Fibroblast of villous mesenchyme (primary cell): ENCODE measurements at places on chromosomes 12 and 14. TPM values are rescaled to one million over a fixed set of nuclear protein-coding genes. Genes with fewer than 3 reads are reported as not detected.
A peak's percentile ranks its signal among the peaks of the same experiment; 100 is the strongest.

The ARMH4 gene
- 1.6 and 3.0 TPM in 2 replicates for total RNA-seq

DNA sequence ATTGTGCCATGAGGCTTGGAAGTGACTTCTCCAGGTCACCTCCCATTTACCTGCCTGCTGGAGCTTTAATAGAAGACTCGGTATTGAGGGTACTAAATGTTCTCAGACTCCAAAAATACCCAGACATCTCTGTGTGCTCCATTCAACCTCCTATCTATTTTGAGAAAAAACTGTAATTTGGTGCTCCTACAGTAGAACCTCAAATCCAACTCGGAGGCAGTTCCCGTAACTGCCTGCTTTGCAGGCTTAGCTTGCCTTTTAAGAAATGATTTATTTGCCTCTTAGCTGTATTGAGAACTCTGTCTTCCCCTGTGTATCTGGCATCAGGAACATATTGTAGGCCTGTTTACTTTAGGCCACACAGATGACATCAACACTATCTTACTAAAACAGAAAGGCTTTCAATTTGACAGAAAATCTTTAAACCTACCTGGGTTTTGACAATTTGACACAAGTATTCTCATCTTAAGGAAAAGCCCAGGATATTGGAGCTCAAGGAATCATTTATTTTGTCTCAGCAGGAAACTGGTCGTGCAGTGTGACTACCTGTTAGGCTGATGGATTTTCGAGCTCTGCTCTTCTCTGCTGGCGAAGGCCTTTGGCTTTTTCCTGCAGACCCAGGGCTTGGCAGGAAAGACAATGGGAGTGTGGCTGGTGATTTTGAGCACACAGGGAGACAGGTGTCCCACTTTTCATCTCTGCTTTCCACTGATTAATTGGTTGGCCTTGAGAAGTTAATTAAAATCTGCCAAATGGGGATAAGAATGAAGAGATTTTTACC, 314.8 kb downstream of the SNAPC1 start:
- DNase-seq = no peak

The C14orf180 gene
- total RNA-seq = not detected in 2 replicates

The LTA4H gene
- 58.6 and 79.9 TPM in 2 replicates for total RNA-seq

DNA sequence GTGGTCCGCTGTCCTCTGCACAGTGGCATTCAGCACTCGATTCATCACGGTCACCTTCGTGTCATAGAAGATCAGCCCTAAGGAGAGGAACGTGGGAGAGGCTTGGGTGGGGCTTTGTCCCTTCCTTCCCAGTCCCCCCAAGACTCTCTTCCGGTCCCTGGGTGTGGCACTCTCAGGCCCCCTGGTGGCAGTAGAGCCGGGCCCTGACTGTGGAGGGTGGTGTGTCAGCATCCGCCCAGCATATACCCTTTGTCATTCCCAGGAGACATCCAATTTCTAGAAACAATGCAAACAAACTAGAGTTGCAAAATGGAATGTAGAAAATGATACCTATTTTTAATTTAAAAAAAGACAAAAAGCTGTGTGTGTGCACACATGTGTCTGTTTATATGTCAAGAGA, 45.0 kb downstream of the TRAFD1 start:
- peak; percentile 15 for DNase-seq

GRCh38 chr14:50961605-50962221, 17.4 kb upstream of the PYGL start:
- DNase-seq = peak; percentile 96

GRCh38 chr12:18859400-18859799, 121.5 kb downstream of the CAPZA3 start:
- DNase-seq = no peak

DNA sequence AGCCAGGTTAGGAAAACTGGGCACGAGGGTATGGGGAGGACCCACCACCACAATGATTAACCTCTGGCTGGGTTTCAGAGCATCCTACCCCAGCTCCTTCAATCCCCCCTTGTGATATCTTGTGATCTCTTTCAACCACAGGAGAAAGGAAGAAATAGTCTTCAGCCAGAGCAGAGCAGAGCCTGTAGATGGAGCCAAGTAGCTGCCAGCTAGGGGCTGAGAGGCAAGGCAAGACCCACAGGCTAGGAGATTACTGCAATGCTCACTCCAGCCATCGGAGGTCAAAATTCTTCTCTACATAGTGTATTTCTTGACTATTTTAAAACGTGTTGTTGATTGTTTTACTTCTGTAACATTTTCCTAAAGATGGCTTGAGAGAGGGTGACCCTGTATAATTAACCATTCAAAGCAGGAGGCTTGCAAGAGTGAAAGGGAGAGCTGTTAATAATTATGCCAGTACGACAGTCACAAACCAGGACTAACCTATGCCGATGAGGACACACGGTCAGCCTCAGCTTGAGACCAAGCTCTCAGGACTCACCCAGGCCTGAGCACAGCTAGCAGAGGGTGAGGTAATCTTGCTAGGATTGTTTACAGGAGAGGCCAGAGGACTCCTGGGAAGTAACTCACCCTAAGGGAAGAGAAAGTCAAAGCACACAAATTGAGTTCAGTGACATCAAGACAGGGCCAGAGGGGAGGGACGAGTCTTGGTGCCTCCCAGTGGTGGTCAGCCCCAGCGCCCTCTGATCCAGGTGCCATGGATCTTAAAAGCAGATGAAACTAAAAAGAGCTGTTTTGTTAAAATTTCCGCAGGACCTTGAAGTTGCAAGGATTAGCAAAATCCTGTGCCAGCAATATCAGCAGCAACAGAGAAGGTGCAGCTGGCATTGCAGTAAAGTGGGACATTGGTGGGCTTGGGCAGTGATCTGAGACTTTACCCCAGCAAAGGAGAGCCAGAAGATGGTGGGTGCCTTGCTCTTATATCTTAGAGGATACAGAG, 29.8 kb upstream of the CDKN3 start:
- DNase-seq = peak; percentile 81

DNA sequence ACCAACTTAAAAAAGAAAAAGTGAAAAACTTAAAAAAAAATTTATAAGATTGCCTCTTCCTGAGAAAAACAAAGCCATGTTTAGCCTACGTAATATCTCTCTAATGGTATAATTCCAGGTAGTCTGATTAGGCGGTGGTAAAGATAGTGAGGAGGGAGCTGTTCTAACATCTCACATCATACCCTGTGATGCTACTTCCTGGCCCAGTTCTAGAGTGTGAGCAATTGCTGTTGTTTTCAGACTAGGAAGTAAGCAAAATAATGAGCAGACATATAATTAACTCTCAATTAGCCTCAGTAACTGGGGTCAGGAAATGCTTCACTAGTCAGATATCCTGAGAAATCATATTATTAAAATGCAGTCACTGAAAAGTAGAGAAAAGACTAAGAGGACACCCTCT, 113.9 kb downstream of the PHLDA1 start:
- DNase-seq = no peak

GRCh38 chr14:22973217-22974032, 8.9 kb downstream of the AJUBA start:
- DNase-seq = peak; percentile 79

DNA sequence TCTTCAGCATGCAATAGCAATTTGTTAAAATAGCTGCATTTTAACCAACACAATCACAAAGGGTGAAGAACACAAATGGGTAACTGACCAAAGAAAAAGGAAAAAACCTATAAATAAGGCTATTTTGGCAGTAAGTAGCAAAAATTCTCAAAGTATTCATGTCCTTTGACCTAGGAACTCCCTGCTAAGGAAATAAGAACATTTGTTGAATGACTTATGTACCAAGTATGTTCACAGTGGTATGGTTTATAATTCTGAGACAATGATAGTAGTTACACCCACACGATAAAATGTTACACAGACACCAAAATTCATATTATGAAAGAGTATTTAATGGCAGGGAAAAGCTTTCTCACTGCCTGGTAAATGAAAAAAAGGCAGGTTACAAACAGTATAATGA, 16.9 kb downstream of the CCDC88C start:
- DNase-seq = peak; percentile 60

- no peak for DNase-seq
Measured at GRCh38 chr14:106396999-106397398, 870.6 kb downstream of the TMEM121 start.

DNA sequence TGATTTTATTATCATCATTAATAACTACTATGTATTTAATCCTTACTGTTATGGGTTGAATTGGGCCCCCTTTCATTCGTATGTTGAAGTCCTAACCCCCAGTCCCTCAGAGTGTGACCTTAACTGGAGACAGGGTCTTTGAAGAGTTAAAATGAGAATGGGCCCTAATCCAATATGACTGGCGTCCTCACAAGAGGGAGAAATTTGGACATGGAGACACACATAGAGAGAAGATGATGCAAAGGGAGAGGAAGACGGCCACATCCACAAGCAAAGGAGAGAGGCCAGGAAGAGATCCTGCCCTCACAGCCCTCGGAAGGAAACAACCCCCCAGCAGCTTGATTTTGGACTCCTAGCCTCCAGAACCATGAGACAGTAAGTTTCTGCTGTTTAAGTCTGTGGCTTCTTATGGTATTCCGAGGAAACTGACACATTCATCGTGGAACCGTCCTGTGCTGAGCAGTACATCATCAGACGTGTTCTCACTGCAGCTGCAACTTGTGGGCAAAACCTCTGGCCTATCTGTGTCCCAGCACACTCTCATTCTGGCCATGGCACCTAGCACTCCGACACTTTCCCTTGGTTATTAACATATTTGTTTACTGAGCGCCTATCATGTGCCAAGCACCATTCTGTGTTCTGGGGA, 127.6 kb downstream of the SLC38A6 start:
- DNase-seq = no peak

The KERA gene
- total RNA-seq = not detected in 2 replicates

The AMN gene
- under 0.01 and 0.43 TPM in 2 replicates for total RNA-seq

DNA sequence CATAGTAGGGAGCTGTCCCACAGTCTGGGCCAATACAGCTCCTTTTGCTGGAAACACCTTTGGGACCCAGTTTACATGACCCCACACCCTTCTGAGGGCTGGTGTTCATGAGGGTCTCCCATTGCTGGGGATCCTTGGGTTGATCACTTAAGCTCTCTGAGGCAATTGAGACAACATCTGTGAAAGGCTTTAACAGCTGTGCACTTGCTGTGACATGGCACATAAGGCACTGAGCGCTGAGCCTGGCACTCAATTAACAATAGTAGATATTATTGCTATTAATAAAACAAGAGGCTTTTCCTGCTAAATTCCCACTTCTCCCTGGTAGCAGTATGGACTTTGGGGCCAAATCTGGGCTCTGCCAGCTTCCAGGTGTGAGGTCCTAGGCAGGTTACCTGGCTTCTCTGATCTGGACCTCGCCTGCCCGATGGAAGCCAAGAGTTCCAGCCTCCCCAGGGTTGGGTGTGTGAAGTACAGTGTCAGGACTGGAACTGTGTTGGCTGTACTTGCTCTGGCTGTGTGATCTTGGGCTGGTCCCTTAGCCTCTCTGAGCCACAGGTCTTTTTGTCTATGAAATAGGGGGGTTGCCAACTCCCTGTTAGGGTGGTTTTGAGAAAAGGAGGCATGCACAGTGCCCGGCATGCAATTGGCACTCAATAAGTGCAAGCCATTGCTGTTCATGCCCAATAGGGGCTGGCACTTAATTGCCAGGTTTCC, 3.1 kb downstream of the SH2B3 start:
- DNase-seq = no peak

DNA sequence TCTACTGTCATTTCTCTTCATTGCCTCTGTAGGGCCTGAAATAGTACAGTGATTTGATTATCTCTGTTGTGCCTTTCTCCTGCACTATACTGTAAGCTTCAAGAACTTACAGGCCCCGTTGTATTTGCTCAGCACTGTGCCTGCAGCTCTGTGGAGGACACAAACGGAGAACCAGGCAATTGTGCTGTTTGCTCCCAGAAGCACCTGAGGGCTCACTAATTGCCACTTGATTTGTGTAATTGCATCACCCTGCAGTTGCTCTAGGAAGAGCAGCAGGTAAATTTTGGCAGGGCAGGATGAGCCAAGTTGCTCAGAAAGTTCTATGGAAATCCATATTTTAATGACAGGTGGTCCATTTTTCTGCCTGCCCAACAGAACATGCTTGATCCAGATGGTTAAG, 11.6 kb upstream of the KRT82 start:
- DNase-seq = no peak

- DNase-seq = peak; percentile 30
Measured at GRCh38 chr12:93645702-93646101, 31.5 kb upstream of the CRADD start.

GRCh38 chr14:68630611-68631393, 162.1 kb downstream of the ZFP36L1 start:
- DNase-seq = no peak

DNA sequence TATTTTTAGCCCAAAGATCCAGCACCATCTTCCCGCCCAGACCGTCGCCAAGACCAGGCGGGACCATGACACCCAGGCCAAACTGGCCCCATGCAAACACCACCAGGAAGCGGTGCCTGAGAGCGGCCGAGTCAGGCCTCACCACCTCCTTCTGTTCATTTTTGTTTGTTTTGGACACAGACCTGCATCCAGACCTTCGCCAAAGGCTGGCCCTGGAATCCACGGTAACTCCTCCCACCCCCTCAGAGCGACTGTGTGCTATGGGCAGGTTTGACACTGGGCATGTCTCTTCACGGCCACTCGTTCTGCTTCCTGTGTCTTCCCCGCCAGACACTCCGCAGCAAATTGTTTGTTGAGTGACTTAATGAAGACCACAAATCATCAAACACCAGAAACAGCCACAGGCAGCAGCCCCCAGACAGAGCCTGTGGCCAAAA, 47.1 kb downstream of the NCOR2 start:
- no peak for DNase-seq

DNA sequence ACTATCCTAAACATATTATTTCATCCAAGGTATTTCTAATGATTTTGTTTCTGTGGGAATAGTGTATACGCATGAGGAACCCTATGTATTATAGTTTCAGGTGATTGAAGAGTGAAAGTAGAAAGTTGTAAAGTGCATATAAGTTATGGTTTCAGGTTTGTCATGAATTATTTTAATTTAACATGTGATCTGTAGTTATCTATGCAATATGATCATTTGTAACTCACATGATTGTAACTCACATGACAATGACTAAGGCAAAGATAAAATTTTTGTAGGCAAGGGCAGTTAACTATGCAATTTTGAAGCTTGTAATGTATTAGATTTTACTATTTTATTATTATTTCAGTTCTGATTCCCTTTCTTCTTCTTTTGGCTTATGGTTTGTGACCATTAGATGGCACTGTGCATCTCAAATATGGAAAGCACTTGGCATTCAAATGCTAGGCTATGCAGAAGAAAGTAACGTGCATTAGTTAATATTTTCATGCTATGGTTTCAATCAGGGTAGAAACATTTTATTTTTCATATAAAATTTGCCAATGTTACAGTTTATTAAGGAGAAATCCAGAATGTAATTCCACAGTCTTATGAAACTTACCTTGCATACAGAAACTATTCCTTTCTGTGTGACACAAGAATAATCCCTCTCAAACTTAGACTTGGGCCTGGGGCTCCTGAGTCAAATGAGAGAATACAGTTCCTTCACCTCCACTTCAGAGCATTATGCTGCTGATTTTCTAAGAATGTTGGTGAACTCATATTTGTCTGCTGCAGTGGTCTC, 15.8 kb upstream of the TMEM30B start:
- DNase-seq = peak; percentile 48

The ZNF384 gene
- 19.4 and 20.3 TPM in 2 replicates for total RNA-seq

The DHRS2 gene
- total RNA-seq = 0.32 and 0.43 TPM in 2 replicates
